ENCODE measurements at places on chromosomes 3 and 15.
A peak's percentile ranks its signal among the peaks of the same experiment; 100 is the strongest.

DNA sequence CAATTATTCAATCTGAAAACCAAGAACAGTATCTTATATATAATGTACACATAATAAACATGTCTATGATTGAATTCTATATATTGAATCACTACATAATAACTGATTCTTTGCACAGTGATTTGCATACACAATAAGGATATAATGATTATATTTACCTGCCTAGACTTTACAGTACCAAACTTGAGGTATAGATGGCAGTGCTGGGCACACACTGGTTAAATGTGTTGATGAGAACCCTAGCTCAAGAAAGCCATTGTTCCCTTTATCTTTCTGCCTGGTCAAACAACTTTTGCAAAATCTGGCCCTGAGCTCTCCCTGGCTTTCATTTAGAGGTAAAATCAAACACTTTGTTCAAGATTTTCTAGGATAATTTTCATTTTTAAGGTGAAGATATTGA is 697.7 kb downstream of the TUSC7 start:
- peak; percentile 43 for DNase-seq

- DNase-seq, result no peak
Measured at GRCh38 chr3:24299806-24300626, 194.6 kb downstream of the THRB start.

DNA sequence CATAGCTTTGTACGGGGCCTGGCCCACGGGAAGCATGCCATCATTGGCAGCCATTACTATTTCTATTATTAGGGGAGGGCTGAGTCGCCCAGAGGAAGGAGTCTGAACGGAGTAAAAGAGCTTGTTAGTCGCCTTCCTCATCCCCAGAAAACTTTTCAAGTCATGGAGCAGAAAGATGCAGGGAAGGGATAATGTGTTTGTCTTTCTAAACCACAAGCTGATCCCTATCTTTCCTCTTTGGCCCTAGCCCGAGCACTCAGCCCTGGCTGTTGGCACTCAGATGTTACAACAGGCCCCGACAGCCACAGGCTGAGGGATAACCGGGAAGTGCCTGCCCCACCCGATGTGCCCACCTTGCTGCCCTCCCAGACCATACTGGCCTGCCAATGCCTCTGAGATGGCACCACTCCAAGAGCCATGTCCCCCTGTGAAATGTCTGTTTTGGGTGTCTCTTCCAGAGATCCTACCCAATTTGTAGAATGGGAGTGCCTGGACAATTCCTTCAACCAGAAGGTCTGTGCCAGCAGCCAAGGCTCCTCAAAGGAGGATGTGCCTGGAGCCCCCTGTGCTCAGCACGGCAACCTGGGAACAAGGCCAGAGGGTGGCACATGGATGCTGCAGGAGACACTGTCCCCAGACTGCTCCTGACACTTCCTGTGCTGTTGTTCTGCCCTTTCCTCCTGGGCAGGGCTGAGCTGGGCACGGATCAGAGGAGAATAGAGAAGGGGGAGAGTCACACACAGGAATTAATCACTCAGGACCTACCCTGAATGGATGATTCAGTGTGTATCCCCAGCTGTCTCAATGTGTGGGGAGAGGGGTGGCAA is 10.8 kb downstream of the PAK6 start:
- no peak for DNase-seq

- no peak for DNase-seq
Measured at GRCh38 chr3:82053236-82053635, 291.8 kb upstream of the GBE1 start.

DNA sequence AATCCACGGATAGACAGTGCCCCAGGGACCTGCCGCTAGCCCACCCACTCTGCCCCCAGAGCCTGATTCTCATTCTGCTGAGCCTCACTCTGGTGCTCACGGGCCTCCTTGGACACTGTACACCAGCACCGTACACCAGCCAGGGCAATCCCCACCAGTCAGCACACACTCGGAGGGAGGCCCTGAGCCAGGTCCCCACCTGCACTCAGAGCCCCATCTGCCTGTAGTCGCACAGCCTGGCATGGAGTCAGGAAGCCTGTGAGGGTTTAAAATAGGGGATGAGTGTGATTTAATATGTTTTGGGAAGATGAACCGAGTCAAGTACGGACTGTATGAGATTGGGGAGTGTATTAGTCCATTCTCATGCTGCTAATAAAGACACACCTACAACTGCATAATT is 223.0 kb downstream of the SLCO3A1 start:
- no peak for DNase-seq

DNA sequence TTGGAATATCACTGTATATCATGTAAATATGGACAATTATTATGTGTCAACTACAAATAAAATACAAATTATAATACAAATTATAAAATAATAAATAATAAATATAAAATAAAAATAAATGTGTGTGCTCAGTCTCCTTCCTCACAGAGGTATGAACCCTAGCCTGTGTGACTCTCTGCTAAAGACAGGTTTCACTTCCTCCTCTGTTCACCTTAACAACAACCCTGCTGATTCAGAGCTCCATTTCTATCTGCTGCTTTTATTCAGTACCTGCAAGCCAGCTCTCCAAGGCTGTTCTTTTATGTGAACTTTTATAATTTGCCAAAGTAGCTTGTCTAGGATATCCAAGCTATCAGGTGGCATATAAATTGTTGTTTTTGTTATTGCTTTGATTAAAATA is 610.7 kb upstream of the GRM7 start:
- DNase-seq, result no peak
